ENCODE measurements at places on chromosomes 3 and 15.

GRCh38 chr3:30248423-30248822, 358.0 kb upstream of the TGFBR2 start:
- DNase-seq: no peak

- DNase-seq: no peak
These were observed 13.3 kb upstream of the TMEM87A start for GRCh38 chr15:42286445-42287029.

DNA sequence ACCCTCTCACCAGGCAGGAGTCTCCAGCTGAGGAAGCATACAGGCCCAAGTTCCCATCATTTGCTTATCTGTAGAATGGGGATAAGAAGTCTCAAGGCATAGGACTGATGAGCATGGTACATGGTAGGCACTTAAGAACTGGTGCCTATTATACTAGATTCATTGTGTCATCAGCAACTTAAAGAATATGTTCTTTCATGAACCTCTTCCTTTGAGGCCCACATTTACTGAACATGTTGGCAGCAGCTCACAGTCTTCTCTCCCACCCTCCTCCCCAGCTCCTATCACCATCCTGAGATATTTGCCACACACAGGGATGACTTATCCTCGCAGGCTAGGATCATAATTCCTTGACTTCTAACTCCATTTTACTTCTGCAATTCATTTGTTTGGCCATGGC, 142.5 kb downstream of the PDE8A start:
- no peak for DNase-seq

DNA sequence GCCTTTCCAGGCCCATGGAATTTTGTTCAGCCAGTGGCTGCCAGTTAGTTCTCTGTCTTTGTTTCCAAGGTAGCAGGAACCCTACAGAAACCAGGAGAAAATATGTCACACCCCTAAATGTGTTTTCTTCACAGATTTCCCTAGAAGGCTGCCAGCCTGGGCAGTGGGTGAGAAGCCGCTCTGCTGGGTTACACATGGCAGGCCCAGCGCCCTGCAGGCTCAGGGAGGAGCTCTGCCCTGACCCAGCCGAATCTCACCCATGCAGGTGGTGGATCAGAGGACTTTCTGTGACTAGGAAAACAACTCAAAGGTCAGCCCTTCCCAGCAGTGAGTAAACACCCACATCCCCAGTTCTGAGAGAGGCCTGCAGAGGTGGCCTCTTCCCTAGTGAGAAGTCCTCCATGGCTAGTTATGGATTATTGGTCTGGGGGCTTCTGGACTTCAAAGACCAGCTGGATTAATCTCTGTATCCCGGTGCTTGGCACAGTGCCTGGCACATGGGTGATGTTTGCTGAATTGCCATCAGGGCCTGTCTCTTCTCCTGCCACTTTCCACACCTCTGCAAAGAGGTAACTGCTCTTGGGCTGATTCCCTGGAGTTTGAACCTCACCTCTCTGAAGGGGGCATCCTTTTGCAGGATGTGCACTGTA, 34.7 kb upstream of the BDH1 start:
- peak; percentile 92 for DNase-seq

DNA sequence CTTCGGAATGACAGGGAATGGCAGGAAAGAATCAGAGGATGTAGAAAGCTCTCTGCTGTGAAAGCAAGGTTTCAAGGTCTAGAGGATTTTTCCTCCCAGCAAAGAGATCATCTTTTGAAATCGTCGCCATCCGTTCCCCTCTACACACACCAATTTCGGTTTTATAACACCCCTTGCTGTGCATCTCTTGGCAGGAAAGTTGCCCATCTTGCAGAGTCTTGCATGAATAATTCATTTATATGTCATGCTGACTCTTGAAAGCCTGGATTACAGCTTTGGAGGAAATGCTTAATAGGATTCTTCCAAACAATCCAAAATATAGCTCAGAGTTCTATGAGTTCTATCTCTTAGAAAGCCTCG, 262.7 kb downstream of the CHL1 start:
- DNase-seq: no peak
